Fibroblast of skin of scalp (primary cell): ENCODE measurements at places on chromosomes 12 and 14.

GRCh38 chr14:23094666-23095195 is at the start of gene ACIN1:
TSS of gene ACIN1 (minus strand) at chr14:23095136. CDS start at chr14:23095112, 24 bp downstream.
- peak; percentile 90 for DNase-seq

DNA sequence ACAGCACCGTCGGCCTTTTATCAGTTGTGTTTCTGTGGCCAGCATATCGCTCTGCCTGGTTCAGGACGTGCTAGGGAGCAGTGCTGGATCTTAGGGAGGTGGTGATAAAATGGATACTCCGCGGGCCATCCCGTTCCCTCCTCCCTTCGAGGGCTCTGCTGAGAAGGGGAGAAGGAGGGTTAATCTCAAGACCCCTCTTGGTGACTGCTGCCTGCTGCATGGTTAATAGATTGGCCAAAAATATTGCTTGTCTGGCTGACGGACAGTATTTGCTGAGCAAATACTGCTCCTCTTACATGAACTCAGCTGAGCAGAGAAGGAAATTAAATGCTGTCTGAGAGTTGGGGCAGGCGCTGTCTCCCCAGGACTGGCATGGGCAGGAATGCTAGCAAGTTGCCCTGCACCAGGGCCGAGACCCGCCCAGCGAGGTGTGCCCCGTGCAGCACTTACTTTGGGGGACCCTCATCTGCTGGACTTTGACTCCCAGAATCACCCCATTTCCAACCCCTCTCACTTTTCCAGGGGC is 1.2 kb downstream of the FBRSL1 start:
- no peak for DNase-seq

GRCh38 chr12:70692681-70693288 is 55.6 kb upstream of the PTPRB start:
- DNase-seq = peak; percentile 44

DNA sequence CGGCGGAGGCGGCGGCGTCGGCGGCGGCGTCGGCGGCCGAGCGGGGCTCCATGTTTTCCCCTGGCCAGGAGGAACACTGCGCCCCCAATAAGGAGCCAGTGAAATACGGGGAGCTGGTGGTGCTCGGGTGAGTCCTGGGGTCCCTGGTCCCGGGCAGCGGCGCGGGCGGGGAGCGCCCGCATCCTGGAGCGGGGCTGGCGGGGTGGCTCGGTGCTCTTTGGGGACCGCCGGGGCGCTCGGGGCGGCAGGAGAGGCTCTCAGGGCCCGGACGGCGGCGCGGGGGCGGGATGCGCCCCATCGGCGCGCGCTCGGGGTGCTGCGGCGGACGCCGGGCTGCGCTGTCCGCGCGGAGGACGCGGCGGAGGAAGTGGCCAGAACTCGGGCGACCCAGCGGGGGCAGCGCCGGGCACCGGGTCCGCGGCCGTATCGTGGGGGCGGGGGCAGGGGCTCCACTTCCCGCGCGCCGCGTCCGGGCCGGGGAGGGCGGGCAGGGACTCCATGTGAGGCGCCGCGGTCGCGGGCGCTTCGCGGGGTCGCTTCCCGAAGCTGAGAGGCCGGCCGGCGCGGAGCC is 485 bp downstream of the PELI2 start:
- no peak for DNase-seq

DNA sequence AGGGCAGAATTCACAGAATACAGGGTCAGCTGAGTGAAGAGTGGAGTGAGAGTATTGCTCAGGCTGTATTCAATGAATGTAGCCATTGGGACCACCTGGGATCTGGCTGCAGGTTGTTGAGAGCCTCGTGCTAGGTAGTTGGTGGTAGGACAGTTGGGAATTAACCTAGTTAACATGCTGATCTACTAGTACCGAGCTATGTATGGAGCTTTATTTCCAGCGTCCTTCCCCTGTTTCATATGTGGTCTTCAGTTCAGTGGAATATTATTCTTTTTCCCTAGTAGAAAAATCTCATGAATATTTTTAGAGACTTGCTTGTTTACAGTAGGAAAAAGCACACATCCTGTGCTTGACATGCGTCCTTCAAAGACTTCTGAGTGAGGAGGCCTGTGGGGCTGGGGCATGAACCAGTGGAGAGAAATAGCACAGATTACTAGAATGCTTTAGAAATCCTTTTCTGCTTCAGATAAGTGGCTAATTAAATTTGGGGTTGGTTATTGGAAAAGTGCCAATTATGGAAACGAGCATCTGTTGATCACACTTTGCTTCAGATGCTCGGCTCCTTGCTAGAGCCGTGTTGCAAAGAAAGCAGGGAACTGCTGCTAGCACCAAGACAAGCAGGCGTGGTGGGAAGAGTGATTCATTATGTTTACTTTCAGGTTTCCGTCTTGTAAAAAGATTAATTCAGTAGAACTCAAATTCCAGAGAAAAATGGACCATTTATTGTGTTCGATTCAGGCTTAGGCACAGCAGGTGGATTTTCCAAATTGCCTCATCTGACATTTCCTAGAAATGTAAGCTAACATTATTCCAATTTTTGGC is 53.6 kb downstream of the ARF6 start:
- peak; percentile 58 for DNase-seq

DNA sequence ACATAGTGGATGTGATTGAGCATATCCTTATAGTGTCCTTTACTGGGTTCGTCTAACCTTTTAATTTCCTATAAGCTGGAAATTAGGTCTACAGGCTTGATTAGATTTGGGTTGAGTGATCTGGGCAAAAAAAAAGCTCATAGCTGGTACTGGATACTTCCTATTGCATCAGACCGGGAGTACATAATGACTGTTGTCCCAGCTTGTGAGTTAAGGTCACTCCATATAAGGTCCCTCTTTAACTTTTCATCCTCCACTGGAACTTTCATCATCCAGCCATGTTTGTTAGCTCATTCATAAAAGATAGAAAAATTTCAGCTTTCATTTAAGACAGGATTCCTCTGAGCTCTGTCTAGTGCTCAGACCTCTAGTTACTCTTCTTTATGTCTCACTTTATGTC is 80.8 kb downstream of the C14orf132 start:
- peak; percentile 59 for DNase-seq

DNA sequence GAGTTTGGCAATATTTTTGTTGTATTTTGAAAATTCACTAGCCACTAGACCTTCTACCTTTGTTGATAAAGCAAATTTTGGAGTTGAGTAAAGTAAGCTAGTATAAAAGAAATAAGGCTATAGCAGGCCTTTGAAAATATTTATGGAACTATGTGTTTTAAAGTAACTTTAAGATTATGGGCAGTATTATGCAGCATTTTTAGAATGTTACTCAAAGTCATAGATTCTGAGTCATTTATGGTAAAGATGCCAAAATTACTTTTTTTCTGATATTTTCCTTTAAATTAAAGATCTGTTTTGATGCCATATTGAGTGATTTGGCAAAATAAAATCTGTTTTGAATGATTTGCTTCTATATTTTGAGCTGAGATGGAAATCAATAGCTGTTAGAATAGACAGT is 57.2 kb downstream of the SYNE2 start:
- peak; percentile 40 for DNase-seq

GRCh38 chr12:113472191-113473121 is 785 bp upstream of the LHX5 start:
- no peak for DNase-seq

- DNase-seq = no peak
Measured at GRCh38 chr14:39568809-39569538, 136.7 kb upstream of the FBXO33 start.

DNA sequence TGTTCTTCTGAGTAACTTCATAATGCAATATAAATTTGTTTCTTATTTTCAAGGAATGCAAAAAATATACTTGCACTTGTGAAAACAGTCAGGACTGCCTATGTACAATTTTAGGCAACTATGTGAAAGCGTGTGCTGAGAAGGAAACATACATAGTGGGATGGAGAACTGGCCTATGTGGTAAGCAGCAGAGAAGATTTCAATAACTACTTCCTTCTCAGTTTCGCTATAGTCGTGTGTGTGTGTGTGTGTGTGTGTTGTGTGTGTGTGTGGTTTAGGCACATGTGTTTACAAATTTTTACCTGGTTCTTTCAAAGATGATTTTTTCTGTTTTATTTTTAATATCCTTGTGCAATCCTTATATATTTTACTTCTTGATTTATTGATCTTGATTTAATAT is 211.8 kb downstream of the LRRK2 start:
- DNase-seq = no peak

- no peak for DNase-seq
Measured at GRCh38 chr12:6253278-6253677, 53.1 kb downstream of the CD9 start.

DNA sequence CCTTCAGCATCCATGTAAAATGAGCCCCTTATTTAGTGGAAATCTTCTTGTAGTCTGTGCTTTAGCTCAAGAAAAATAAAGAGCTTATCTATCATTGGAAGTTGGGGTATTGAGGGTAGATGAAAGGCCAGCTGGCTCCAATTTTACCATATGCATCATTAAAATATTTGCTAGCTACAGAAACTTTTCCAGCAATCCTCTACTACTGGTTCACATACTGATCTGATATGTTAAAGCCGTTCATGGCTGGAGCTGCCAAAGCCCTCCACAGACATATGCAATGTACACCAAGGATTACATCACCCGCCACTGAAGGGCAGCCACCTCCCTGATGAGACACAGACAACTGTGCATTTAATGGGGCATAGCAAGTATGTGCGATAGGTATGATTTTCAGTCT is 1205.3 kb downstream of the GALC start:
- DNase-seq = peak; percentile 93

- peak; percentile 53 for DNase-seq
Measured at GRCh38 chr12:3293446-3294161, 197.4 kb upstream of the PRMT8 start.

- DNase-seq = peak; percentile 27
Measured at GRCh38 chr12:42969355-42969754, 379.8 kb upstream of the PRICKLE1 start.

- no peak for DNase-seq
Measured at GRCh38 chr12:65004270-65004669, 116.8 kb downstream of the WIF1 start.

DNA sequence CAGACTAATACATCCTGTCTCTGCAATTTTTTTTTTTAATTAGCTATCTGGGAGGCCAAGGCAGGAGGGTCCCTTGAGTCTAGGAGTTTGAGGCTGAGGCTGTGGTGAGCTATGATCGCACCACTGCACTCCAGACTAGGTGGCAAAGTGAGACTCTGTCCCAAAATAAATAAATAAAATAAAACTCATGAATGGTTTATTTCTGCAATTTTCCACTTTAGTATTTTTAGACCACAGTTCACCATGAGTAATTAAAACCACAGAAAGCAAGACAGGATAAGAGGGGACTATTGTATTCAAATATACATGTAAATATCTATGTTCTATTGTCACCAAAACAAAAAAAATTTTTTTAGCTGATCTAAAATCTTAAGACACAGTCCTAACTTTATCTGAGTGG is 17.8 kb downstream of the TAOK3 start:
- DNase-seq = peak; percentile 18

- DNase-seq = peak; percentile 69
Measured at GRCh38 chr12:90909069-90909770, 45.8 kb downstream of the CCER1 start.

- peak; percentile 81 for DNase-seq
Measured at GRCh38 chr14:58663494-58664111, 25.8 kb downstream of the DACT1 start.

GRCh38 chr12:132710043-132710404 is 618 bp upstream of the PGAM5 start:
- DNase-seq = no peak

- no peak for DNase-seq
Measured at GRCh38 chr12:12705838-12706520, 10.0 kb upstream of the GPR19 start.

GRCh38 chr12:49813131-49813530 is 15.1 kb downstream of the NCKAP5L start:
- no peak for DNase-seq

- no peak for DNase-seq
Measured at GRCh38 chr12:130619385-130620001, 96.6 kb downstream of the RIMBP2 start.

DNA sequence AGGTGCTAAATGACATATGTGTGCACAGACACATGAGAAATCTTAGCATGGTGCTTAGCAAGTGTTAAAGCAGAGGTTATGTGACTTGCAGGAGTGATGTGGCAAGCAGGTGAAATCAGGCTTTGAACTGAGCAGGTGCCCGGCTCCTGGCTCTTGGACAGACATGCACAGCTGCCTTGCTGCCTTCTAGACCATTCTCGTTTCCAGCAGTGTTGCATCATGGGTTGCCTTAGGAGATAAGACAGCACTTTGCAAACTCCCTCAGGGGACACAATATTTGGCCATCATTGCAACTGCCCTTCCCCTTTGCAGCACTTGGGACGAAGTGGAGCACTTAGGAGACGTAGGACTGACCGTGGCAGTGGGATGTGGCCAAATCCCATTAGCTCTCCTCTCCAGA is 17.2 kb upstream of the GSC start:
- no peak for DNase-seq

DNA sequence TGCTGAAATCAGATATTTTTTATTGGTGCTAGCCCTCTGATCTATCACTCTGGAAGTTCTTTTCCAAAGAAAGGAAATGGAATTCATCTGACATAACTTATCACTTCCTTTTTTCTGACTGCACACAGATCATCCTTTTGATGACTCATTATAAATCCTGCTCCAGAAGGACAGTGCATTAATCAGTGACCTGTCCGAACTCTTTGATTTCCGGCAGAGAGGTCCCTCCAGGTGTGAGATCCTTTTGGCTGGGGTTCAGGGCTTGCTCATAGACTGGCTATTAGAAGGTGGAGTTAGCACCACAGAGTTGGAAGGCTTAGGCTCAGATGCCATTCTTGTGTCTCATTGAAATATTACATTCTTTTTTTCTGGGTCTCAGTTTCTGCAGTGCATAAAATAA is 328.2 kb downstream of the ZFP36L1 start:
- peak; percentile 51 for DNase-seq

DNA sequence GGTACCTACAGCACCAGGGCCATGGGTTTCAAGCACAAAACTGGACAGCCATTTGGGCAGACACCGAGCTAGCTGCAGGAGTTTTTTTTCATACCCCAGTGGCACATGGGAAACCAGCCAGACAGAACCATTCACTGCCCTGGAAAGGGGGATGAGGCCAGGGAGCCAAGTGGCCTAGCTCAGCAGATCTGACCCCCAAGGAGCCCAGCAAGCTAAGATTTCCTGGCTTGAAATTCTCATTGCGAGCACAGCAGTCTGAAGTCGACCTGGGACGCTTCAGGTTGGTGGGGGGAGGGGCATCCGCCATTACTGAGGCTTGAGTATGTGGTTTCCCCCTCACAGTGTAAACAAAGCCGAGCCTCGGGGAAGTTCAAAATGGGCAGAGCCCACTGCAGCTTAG is 81.2 kb upstream of the CCDC175 start:
- DNase-seq = no peak

- peak; percentile 60 for DNase-seq
Measured at GRCh38 chr12:19186722-19187661, 57.5 kb downstream of the PLEKHA5 start.

DNA sequence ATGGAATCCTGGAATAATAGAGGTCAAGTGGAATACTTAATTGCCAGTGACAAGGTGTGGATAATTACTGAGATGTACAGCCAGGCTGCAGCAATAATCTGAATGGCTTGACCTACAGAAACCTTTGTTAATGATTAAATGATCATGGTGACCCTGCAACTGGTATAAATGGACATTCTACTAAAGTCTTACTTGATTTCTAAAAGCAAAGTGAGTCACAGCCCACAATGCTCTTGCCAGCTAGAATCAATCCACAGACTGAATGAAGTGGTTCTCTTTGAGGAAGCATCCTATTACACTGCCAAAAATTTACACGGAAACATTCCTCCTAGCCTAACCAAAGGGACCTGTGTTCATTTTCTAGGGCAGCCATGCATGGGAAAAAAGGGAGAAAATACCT is 518.5 kb downstream of the SOX5 start:
- no peak for DNase-seq

- no peak for DNase-seq
Measured at GRCh38 chr14:59347511-59347900, 117.7 kb downstream of the GPR135 start.
